NAMALWA (cell line): ENCODE measurements at places on chromosomes 4 and X.
A peak's percentile ranks its signal among the peaks of the same experiment; 100 is the strongest.

GRCh38 chr4:101864660-101865059 is 74.1 kb downstream of the BANK1 start:
- DNase-seq = no peak

- DNase-seq = no peak
These were observed 71.8 kb downstream of the FAM13A start for GRCh38 chr4:88985088-88985773.

- peak; percentile 5 for DNase-seq
These were observed 75.3 kb downstream of the TMEM144 start for GRCh38 chr4:158285429-158286216.

GRCh38 chr4:36426741-36427140 is 145.3 kb downstream of the DTHD1 start:
- DNase-seq = no peak

DNA sequence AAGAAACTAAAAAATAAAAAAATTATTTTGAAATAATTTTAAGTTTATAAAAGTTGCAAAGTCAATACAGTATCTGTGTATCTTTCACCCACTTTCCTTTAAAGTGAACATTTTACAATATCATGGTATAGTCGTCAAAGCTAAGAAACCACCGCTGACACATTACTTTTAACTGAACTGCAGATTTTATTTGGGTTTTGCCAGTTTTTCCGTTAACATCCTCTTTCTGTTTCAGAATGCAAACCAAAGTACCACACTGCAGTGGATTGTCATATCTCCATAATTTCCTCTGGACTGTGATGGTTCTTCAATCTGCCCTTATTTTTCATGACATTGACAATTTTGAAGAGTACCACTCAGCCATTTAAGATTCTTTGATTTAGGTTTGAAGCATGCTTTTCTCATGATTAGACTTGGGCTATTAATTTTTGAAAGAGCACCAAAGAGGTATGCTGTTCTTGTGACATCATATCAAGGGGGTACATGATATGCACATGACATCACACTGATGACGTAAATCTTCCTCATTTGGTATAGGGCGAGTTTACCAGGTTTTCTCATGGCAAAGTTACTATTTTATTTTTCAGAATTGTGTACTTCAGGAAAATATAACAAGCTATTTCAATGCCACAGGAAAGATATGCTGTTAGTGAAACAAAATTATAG is 3.6 kb upstream of the CXCL1 start:
- no peak for DNase-seq

GRCh38 chr4:112225157-112225556 is 6.4 kb upstream of the AP1AR start:
- DNase-seq = no peak

DNA sequence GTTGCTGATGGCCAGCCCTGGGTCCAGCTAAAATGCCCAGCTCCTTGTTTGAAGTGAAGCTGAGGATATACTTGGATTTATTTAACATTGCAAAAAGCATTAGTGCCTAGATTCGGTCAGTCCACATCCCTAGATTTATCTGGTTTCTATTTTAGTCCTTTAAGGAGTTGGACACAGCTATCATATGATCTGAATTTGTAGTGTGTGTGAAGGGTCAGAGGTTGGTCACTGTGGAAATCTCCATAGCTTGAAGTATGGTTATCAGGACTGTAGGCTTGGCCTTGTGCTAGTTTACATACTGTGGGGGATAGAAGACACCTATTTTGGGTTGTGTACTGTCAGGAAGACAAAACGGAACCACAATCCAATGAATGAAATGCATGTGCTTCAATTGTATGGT is 28.8 kb downstream of the NLGN3 start:
- DNase-seq = no peak

DNA sequence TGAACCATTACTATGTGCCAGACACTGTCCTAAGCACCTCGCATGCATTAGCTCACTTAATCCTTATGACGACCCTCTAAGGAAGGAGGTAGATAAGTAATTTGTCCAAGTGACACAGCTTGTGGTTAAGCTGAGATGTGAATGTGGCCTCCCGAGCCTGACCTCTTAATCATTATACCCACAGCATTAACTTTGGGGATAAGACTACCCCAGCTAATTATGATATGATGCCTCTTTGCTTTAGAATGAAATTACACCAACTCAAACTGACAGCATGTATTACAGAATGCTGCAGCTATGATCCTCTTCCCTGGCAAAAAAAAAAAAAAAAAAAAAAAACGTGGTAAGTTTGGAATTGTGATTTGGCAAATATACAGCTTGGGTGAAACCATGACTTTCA is 53.5 kb downstream of the APBB2 start:
- DNase-seq = no peak

- no peak for DNase-seq
These were observed 568 bp upstream of the CASP6 start for GRCh38 chr4:109703664-109704361.

- peak; percentile 68 for DNase-seq
These were observed 27.3 kb downstream of the PRDX4 start for GRCh38 chrX:23694606-23695005.

GRCh38 chrX:46770000-46770816 is 11.3 kb upstream of the SLC9A7 start:
- no peak for DNase-seq

DNA sequence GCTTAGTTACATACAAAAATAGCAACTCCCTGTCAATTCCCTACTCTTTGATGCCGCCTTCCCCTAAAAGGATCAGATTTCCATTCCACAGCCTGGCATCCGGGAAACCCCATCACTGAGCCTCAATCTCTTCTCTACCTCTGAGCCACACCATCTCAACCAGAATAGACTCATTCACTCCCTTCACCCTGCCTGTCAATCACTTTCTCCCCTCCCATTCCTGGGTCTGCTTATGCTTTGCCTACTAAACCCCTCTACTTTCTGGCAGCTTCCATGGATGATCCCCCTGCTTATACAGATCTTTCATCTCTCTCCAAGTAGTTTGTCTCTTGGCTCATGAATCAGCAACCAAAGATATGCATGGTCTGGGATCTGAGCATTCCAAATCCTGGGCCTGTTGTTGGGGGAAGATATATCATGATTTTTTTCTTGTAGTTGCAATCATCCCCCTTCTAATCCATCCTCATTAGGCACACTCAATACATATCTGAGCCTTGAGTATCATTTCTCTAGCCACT is 2.6 kb downstream of the AMER1 start:
- DNase-seq = no peak

DNA sequence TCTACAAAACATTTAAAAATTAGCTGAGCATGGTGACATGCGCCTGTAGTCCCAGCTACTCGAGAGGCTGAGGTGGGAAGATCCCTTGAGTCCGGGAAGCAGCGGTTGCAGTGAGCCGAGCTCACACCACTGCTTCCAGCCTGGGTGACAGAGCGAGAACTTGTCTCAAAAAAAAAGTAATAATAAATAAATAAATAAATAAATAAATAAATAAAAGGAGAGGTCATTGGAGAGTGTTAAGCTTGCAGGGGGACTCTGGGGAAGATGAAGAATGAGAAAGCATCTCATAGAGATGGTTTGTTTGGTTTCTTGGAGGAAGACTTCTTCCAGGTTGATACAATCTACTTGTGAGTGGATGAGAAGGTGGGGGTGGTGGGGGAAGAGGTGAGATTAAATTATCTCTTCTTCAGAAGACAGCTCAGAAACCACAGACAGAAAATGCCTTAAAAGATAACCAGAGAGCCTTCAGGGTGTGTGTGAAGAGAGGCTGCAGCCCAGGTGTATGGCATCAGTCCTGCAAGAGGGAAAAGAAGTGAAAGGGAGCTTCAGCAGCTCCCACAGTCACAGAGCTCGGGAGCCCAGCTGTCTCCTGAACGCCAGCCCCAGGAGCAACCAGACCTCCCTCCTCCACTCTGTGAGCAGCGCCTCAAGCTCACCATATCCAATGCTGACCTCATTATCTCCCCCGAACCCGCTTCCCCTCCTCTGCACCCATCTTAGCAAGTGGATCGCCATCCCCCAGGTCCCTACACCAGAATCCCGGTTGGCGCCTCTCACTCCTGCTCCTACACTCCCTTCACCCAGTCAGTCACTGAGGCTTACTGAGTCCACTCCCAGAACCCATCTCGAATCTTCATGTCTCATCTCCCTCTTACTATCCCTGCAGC is 48.2 kb downstream of the RBM47 start:
- DNase-seq = no peak

DNA sequence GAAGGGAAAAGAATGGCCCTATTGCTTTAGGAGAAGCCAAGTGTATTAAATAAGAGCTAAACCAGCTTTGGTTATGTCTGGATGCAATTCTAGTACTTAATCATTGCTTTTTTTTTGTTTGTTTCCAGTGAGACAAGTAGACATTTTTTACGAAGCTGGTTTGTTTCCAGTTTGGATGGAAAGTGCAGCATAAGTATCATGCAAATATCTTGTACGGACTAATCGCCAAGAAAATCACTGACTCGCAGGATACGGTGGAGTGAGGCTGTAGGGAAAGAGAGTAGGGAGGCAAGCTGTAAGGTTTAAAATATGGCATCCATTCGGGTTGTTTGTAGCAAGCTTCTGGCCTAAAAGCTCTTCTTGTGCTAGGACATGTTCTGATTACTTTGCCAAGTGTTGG is 64.8 kb downstream of the HPGD start:
- DNase-seq = no peak

DNA sequence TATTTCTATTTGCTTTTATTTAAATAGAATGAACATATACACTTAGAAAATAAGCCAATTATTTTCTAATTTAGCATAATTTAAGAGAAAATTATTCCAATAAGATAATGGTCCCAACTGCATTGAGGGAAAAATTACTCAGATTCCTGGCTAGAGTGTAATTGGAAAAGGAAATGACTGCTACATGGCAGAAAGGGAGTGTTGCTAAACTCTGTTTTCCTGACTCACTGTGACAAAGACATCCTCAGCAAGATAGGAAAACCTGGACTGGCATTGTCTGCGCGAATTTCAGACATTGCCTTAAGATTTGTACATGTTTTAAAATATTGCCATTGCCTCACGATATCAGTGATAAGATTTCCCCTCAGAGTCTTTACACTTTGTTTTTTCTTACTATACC is 8.2 kb downstream of the TNIP3 start:
- DNase-seq = no peak

- no peak for DNase-seq
These were observed 83.5 kb upstream of the AFF2 start for GRCh38 chrX:148416931-148417330.

DNA sequence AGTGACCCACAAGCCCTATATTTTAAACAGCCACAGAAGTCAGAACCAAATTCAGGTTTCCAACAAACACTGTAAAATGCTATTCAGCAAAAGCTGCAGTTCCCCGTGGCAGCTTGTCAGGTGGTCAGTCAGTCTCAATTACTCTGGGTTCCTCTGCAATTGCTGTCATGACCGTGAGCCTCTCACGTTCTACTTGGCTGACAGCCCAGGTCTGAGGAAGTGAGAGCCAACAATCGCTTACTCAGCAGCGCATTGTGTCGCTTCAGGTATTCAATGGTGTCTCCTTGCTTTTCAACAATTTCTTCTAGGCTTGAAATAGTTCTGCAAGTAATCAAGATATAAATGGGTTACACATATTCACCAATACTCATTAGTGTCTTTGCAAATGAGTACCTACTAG is 25.8 kb downstream of the TRIM75 start:
- DNase-seq = peak; percentile 17

DNA sequence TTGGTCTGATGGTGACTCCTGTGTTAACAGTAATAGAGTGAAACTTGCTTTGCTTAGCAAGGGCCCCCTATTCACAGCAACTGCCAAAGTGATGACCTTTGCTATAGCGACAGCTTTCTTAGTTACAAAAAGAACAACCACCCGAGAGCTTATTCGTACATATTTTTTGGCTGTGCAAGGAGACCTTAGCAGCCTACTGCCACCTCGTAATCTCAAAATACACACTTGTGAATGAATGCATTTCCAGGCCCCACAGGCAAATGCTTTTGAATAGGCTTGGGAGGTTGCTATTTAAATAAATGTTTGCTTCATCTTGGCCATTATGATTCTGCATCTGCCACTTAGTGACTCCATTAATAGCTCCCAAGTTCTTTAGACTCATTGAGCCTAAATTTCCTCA is 47.4 kb downstream of the CCDC149 start:
- no peak for DNase-seq

DNA sequence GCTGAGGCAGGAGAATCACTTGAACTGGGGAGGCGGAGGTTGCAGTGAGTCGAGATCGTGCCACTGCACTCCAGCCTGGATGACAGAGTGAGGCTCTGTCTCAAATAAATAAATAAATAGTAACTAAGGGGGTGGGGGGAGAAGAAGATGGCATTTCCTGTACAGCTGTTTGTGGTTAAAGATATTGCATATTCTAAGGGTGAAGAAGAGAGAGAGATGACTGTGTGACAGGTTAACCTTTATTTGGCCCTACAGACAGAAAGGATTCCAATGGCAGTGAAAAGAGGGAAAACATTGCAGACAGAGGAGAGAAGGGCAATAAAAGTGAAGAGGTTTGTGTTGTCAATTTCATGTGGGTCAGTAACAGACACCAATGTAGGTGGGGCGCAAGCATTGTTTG is 9.4 kb downstream of the TASL start:
- peak; percentile 44 for DNase-seq

DNA sequence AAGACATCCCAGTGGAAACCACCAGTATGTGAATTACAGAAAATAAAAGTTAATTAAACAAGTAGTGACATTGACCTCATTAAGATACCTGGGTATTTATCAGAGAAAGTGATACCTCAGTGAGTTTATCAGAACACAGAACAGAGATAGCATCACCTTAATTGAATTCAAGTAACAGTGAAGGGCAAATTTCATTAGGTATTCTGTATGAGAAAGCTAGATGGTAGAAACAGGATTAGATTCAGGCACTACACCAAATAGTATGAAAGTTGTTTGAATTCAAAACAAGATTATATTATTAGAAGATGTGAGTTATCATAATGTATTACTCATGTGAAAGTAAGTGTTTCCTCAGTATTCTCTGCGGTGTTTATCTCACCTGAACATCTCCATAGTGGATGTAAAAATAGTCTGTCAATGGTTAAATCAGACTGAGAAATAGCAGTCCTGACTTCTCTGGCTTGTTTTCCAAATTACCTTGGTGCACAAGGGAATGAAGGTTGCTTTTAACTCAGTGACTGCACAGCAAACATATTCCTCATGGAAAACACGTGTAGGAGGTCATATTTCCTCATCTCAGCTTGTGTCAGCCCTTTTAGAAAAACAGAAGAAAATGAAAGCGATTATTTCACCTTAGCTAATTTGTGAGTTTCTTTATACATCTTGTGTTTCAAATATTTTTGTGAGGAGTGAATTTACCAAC is 79.9 kb upstream of the PCDH18 start:
- no peak for DNase-seq

DNA sequence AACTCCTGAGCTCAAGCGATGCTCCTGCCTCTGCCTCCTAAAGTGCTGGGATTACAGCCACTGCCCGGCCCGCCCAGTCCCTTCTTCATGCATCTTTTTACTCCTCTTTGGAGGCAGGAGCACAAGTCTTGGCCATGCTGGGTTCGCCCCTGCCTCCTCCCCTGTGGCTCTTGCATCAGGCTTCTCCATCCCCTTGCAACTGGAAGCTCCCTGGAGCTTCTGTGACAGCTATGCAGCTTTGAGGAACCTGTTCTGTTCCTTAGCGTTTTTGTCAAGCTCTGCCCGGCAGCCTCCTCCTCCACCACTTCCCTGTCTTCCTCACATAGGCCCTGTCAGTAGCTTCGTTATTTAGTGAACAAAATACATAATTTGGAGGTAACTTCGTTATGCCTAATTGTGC is 73.9 kb downstream of the PSAPL1 start:
- DNase-seq = no peak

- DNase-seq = peak; percentile 5
These were observed 6.6 kb downstream of the CLNK start for GRCh38 chr4:10677796-10678497.
